Right renal cortex interstitium (tissue), 3 donors: ENCODE measurements at places on chromosomes 7 and 10. TPM values are rescaled to one million over a fixed set of nuclear protein-coding genes. Genes with fewer than 3 reads are reported as not detected.

DNA sequence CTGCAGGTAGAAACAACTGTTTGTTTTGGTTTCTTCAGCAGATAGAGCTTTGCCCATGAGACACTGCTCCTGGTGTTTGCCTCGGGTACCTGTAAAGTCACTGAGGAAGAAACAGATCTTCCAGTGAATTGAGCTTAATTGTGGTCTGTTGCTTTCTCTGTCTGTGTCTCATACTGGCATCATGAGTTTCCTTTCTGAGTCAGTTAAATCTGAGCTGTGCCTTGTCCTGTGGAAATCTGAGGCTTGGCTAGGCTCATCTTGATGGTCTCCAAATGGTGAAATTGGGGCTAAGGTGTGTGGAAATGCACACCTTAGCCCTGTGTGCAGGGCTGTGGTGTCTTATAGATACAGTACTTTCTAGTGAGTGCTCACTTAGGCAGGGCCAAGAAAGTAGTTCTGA, 67.4 kb downstream of the GBF1 start:
- no peak for DNase-seq

GRCh38 chr10:33153251-33153967, 181.1 kb downstream of the NRP1 start:
- DNase-seq: no peak

- no peak for DNase-seq
Measured at GRCh38 chr10:95675403-95676116, 18.2 kb downstream of the TCTN3 start.

- DNase-seq: no peak
Measured at GRCh38 chr10:36087006-36088005, 445.2 kb upstream of the FZD8 start.

RBM48 gene
- polyA plus RNA-seq: 18.1 TPM

DNA sequence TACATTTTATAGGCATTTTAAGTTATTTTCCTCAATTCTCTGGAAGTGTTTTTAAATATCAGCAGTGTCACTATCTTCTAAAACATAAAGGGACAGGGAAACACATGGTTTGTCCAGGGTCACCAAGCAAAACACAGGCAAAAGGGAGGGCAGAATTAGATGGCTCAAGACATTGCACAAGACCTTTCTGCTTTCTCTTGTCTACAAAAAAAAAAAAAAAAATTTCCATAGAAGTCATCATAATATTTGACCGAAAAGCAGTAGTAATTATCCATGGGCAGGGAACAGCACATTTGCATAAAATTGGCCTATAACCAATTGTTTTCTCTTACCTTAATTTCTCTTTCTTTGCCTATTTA, 703.1 kb upstream of the FZD8 start:
- DNase-seq: no peak

DNA sequence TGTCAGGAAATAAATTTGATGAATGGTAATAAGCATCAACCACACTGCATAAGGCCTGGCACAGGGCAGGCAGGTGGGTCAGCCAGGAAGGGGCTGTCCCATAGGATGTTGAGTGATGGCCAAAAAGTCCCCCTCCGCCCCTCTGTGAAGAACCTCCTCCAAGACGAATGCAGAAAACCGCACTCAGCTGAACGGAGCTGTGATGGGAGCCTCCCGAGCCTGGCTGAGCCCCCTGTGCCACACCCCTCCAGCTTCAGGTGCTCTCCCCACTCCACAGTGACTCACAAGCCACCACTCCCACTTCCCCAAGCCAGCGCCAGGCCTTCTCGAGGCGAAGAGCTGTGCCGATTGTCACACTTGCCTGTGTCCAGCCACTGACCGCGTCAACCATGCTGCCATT, 184.2 kb downstream of the MAD1L1 start:
- no peak for DNase-seq

- no peak for DNase-seq
Measured at GRCh38 chr7:116283595-116284204, 73.4 kb downstream of the TES start.

DNA sequence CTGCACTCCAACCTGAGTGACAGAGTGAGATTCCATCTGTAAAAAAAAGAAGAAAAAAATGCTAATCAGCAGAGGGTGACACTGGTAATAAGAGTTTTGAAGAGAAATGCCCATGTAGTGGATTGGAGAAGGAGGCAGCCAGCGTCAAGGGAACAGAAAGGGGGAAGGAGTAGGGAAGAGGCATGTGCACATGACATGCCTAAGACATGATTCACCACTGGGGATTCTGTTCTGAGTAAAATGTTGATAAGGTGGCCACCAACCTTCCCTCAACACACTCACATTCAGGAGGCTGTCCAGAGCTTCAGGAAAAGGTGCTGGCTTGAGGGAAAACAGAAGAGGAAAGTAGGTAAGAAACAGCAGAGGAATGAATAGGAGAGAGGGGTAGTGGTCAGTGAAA, 39.9 kb downstream of the AKR1D1 start:
- DNase-seq: no peak

GRCh38 chr10:5945561-5946418, 31.6 kb downstream of the IL15RA start:
- DNase-seq: no peak
